ENCODE measurements at places on chromosomes 11 and 22. TPM values are rescaled to one million over a fixed set of nuclear protein-coding genes. Genes with fewer than 3 reads are reported as not detected.

The SLC22A8 gene
- total RNA-seq = not detected

The OSM gene
- total RNA-seq = not detected

The PGA5 gene
- total RNA-seq = 1,340 TPM

The BTG4 gene
- not detected for total RNA-seq

- no peak overlapping the region for H3K27ac ChIP-seq
- no peak for DNase-seq
- H3K4me1 ChIP-seq = peaks cover 28% of the 10 kb centered on the region
- no peak overlapping the region for H3K4me3 ChIP-seq
- H3K27me3 ChIP-seq = no peaks in the 10 kb centered on the region
Measured at GRCh38 chr11:92264350-92264749, 39.7 kb downstream of the FAT3 start.

DNA sequence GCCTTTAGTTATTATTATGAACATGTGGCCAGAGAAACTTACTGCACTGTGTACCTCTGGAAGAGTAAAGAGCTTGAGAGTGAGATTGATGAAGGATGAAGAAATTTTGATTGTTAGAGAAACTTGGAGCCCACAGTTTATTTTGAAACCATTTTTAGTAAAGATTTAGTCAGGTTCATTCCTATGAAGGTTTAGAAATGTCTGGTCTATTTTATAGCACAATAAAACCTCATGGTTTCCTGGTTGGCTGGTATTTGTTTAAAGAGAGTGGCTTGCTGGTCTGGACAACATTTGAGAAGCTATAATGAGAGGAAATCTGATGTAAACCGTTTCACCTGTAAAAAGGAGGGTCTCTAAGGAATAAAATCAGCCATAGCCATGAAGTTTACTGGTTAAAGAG is 8.8 kb upstream of the PDE3B start:
- no peak overlapping the region for H3K27ac ChIP-seq
- DNase-seq = no peak
- no peaks in the 10 kb centered on the region for H3K36me3 ChIP-seq
- H3K4me3 ChIP-seq = no peak overlapping the region

The PNPLA5 gene
- total RNA-seq = not detected

- no peaks in the 10 kb centered on the region for H3K27me3 ChIP-seq
- H3K36me3 ChIP-seq = no peaks in the 10 kb centered on the region
- DNase-seq = no peak
- no peak overlapping the region for H3K4me3 ChIP-seq
Measured at GRCh38 chr22:20223421-20224255, 44.5 kb downstream of the RTN4R start.

The PRRG4 gene
- 4.9 TPM for total RNA-seq

The TRAPPC4 gene
- total RNA-seq = 20.0 TPM

The SORL1 gene
- total RNA-seq = 161 TPM

The GGT5 gene
- 11.2 TPM for total RNA-seq

- peak overlapping the region; percentile 87 for H3K4me3 ChIP-seq
- H3K4me1 ChIP-seq = peaks cover 57% of the 10 kb centered on the region
- H3K36me3 ChIP-seq = peaks cover 56% of the 10 kb centered on the region
- peak overlapping the region; percentile 92 for H3K27ac ChIP-seq
Measured at GRCh38 chr22:50201191-50202129, 649 bp downstream of the SELENOO start.

DNA sequence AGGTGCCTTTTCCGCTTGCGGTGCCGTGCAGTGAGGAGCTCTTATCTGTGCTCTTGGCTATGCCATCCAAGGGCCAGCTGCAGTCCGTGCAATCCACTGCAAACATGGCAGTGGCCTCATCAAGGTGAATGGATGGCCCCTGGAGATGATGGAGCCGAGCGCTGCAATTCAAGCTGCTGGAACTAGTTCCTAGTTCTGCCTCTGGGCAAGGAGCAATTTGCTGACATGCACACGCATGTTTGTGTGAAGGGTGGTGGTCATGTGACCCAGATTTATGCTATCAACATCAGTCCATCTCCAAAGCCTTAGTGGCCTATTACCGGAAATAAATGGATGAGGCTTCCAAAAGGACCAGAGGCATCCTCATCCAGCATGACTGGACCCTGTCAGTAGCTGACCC is 3.1 kb upstream of the EHD1 start:
- no peak overlapping the region for H3K27ac ChIP-seq
- DNase-seq = no peak
- no peak overlapping the region for H3K4me3 ChIP-seq
- H3K36me3 ChIP-seq = no peaks in the 10 kb centered on the region
- H3K27me3 ChIP-seq = no peaks in the 10 kb centered on the region

The ZNF280B gene
- 1.3 TPM for total RNA-seq

- no peaks in the 10 kb centered on the region for H3K27me3 ChIP-seq
- peaks cover 84% of the 10 kb centered on the region for H3K36me3 ChIP-seq
- DNase-seq = peak; percentile 82
- peak overlapping the region; percentile 41 for H3K27ac ChIP-seq
- H3K4me1 ChIP-seq = no peaks in the 10 kb centered on the region
Measured at GRCh38 chr22:41532908-41533825, 11.1 kb downstream of the POLR3H start.

GRCh38 chr22:42320443-42321416 is 50.3 kb upstream of the TCF20 start:
- H3K36me3 ChIP-seq = no peaks in the 10 kb centered on the region
- DNase-seq = peak; percentile 87
- H3K4me1 ChIP-seq = peaks cover 50% of the 10 kb centered on the region
- H3K27ac ChIP-seq = peak overlapping the region; percentile 41
- H3K4me3 ChIP-seq = no peak overlapping the region

All from stomach (tissue), 19 donors.